ENCODE measurements at places on chromosomes 1 and 21.

- no peak for DNase-seq
These were observed 87.2 kb downstream of the SYT2 start for GRCh38 chr1:202623075-202623474.

DNA sequence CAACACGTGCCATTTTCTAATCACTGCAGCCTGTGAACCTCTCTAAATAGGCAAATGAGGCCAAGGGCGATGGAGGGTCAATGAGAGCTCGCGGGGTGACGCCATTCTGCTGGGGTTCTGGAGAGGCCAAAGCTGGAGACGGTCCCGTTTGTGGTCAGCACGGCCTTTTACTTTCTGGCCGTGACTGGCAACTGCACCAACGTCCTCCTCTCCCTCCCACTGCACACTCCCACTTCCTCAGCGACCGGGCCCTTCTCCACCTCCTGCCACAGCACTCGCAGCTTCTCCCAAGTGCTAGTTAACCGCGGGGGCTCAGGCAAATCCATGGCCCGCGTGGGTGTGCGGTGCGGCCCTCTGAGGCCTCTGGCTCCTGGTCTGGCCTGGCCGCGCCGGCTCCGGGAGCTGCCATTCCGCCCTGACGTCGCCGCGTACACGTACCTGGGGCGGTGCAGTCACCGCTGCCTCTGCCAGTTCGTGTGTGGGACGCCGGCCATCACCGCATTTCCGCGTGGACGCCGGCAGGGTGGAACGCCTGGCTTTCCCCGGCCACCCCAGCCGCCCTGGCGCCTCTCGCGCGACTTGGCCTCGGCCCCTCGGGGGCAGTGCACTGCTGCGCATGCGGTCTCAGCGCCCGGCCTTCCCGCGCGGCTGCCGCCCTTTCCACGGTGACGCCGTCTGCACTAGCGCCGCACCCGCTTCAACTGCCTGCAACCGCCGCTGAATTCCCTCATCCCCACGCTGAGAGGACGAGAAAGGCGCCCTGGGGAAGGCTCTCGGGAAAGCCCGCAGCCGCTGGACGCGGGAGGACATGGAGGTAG, 18.2 kb downstream of the OR2C3 start:
- no peak for DNase-seq

DNA sequence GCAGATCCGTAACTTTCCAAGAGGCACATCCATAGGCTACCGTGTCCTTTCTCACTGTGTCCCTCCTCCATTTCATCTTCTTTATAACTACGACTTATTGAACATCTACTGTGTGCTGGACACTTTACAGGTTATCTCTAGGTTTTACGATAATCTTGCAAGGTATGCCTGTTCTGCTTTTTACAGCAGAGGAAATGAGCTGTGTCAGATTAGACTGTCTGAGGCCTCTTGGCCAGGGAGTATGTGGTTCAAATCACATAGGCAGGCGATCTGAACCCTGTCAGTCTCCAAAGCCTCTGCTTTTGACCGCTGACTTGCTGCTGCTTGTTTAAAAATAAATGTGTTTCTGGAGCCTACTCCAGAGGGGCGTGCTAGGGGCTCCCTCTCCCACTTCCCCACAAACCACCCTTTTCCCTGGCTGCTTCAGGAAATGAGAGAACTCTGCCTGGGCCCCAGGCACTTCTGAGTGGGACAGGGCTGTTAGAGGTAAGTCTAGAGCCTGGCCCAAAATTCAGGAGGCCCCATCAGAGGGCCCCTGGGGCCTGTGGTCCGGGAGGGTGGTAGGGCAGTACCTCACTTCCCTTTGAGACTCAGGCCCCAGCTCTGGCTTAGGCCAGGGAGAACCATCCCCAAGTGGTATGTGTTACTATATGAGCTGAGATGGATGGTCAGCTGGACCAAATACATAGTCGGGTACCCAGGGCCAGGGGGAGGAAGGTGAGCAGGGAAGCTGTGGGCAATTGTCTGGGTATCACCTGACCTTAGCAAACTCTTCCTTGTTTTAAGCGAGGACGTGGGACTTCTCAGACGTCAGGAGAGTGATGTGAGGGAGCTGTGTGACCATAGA, 4.4 kb downstream of the PSEN2 start:
- DNase-seq, result no peak

- DNase-seq, result no peak
These were observed 201.6 kb downstream of the PRDM2 start for GRCh38 chr1:13901597-13901996.

DNA sequence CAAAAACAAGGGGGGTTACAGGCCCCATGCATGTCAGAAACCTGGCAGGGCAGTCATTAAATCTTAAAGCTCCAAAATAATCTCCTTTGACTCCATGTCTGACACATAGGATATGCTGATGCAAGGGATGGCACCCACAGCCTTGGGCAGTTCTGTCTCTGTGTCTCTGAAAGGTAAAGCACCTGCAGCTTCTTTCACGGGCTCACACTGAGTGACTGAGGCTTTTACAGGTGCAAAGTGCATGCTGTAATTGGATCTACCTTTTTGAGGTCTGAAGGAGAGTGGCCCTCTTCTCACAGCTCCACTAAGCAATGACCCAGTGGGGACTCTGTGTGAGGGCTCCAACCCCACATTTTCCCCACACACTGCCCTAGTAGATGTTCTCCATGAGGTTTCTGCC, 1309.0 kb upstream of the B3GALT2 start:
- no peak for DNase-seq

DNA sequence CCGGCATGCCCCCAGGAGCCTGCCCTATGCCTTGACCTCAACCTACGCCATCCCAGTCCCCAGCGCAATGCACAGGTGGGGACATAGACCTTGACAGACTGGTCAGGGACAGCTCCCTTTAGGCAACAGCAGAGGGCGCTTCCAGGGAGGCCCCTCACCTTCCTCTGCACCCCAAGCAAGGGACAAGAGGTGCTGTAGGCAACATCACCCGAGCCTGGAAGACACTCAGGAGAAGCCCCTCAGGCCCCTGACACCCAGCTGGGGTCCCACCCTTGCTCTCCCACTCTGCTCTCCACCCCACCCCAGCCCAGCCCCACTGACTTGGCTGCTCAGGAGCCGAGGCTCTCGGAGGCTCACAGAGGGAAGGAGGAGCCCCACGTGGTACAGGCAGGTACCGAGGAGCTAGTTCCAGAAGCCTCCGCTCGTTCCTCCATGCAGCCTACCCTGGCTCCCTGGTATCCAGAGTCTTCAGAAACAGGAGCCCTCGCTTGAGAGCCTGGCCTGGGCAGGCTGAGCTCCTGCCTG, 2.4 kb upstream of the WNT3A start:
- DNase-seq, result no peak

DNA sequence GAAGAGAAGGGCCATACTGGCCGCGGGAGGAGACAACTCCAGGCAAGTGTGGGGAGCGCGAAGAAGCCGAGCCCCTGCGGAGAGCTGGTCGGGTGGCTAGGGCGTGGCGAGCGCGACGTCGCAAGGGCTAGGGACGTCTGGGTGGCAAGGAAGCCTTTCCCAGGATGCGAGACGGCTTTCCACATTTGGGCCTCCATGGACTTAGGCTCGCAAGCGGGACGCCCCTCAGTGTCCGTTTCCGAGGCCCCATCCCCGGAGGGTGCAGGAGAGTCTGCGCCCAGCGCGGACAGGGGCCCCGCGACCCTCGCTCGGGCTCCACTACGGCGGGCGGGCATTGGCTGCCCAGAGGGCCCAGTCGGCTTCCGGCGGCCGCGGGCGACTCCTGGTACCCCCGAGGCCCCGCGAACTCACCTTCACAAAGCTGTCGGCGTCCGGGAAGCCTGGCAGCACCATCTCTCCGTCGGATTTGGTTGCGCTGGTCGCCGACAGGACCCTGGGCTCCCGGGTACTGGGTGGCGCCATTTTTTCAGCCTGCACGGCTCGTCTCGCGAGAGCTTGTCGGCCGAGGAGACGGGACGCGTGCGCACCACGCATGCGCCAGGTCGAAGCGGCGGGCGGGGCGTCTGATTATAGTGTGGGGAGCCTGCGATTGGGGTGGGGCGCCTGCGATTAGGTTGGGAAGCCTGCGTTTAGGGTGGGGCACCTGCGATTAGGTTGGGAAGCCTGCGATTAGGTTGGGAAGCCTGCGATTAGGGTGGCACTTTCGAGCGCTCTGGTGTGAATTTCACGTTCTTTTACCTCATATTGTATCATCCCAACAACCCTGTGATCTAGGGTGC, at the start of gene EXOSC10:
TSS of gene EXOSC10 (minus strand) at position 560 of the 839 bp plus-strand sequence. CDS start at position 522, 38 bp downstream.
- DNase-seq, result peak; percentile 38

DNA sequence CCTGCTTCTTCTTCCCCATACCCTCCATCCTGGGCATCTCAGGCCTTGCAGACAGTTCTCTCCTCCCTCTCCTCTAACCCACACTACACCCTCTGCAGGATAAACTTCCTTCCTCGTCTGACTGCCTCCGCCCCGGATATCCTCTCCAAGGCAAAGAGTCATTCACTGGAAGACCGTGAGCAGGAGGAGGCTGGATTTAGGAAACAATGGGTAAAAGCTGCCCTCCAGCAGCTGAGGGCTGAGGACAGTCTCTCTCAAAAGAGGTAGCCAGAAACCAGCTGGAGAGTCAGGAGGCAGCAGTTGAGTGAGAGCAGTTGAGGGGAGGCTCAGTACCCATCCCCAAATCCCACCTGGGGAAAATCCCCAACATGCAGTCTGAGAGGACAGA, 1.4 kb downstream of the CSRP1 start:
- no peak for DNase-seq

DNA sequence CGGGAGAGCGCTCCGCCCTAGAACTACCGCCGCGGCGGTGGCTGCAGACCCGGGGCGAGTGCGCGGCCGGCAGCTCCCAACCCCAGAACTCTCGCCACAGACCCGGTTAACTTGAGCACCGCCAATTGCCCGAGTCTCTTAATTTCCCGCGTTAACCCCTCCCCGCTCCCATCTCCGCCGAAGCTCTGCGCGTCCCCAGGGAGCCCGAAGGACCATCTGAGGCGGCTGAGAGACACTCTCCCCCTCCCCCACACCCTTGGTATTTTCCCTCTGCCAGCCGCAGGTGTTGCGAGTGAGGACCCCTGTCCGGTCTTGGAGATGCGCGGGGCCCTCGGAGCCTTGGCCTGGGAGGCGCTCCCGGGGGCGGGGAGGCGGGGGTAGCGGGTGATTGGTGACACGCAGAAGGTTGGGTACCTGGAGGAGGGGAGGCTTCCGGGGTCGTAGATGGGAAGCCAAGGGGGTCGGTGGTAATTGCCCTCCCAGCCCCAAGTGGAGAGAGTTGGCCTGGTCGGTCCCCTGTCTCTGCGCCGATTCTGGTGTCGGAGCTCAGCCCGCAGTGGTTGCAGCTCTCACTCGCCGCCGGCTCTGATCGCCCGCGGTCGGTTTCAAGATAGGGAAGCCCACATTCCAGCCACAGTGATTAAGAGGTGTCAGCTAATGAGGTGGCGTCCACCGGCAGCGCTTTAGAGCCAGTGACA, 858 bp upstream of the SUSD4 start:
- DNase-seq, result no peak

- no peak for DNase-seq
These were observed 22.2 kb downstream of the OPTC start for GRCh38 chr1:203516184-203516583.

- no peak for DNase-seq
These were observed 278.3 kb downstream of the ST6GALNAC3 start for GRCh38 chr1:76352741-76353435.

GRCh38 chr1:233935297-233935868, 30.9 kb downstream of the SLC35F3 start:
- DNase-seq, result no peak

DNA sequence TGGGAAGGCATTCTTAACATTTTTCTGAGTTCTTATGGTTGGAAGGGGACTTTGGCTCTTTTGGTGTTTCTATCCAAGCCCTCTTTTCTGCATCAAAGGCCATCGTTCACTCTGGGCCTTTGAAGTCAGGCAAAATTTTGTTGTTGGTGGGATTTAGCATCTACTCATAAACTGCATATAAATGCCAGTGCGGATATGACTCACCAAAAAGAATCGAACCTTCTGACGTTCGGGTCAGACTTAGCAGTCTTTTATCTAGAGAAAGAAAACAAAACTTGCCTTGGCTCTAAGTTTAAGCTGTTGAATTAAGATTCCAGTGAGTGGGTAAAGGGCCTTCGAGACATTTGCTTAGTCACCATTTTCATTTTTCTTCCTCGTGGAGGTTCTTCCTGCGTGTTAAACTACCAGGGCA, 51.4 kb downstream of the EVA1C start:
- no peak for DNase-seq

- DNase-seq, result no peak
These were observed 856.6 kb downstream of the PLA2G4A start for GRCh38 chr1:187685333-187685732.

GRCh38 chr1:23657659-23658275, 33.8 kb upstream of the RPL11 start:
- no peak for DNase-seq

DNA sequence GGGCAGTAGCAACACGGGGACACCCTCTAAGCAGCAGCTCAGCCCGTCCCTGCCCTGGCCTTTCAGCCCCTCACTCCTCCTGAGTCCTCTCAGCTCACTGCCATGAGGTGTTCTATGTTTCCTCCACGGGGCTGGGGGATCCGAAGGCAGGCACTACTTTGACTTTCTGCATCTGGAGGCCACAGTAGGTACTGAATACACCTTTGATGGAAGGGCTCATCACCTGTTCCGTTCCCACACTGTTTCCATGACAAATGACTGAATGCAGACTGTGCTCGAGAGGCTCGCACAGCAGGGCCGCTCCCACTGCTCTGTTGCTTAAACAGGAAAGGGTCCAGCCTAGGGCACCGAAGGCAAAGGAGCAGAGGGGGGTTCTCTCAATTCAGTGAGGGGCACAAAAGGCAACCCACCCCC, 77.6 kb upstream of the DNAH14 start:
- no peak for DNase-seq

DNA sequence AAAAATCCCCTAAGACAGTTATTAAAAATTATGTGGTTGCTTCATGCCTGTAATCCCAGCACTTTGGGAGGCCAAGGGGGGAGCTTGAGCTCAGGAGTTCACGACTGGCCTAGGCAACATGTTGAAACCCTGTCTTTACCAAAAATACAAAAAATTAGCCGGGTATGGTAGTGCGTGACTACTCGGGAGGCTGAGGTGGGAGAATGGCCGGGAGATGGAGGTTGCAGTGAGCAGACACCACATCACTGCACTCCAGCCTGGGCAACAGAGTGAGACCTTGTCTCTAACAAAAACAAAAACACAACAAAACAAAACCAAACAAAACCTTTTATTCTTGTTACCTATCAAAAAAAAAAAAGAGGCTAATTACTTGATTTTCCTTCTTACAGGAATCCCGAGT, 2.1 kb downstream of the ELK4 start:
- DNase-seq, result no peak

GRCh38 chr1:214664651-214665433, 61.8 kb downstream of the CENPF start:
- DNase-seq, result no peak

Data from NCI-H187 treated with DMSO at 0.1 percent for 48 hours (cell line).